ENCODE measurements at places on chromosomes 11 and 22.
A peak's percentile ranks its signal among the peaks of the same experiment; 100 is the strongest.

DNA sequence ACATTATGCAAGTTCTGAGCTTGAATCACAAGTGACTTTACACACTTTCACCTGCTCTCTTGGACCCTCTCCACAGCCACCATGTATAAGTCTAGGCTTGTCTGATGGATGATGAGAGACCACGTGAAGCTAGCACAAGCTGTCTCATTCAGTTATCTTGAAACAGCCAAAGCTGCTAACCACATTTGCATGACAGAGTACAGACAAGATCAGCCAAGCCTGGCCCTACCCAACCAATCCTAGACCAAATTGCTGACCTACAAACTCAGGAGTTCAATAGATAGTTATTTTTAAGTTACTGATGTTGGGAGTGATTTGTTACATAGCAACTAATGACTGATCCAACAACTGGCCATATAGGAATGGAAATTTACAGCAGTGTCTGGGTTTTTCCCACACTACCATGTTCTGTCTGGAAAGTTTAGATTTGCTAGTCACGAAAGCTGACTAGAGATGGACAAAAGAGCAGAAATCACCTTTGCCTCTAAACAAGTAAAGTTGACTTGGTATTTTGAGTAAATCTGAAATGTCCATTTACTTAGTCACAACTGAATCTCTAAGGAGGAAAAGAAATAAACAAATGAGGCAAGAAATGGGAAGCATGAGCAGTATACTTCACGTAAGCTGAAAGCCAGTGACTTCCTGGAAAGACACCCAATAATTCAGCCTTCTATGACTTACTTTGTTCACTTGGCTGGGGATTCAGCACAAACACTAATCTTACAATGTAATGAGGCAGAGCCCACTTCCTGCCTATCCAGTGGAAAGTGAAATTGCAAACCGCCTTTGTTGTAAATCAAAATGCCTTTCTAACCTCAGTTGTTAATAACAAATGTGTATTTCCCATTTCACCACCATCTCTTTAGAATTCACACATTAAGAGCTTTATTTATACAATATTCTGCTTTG is 101.7 kb downstream of the FAM181B start:
- DNase-seq: peak; percentile 8

- no peak for DNase-seq
Measured at GRCh38 chr22:32802237-32802765, 796 bp downstream of the TIMP3 start.

DNA sequence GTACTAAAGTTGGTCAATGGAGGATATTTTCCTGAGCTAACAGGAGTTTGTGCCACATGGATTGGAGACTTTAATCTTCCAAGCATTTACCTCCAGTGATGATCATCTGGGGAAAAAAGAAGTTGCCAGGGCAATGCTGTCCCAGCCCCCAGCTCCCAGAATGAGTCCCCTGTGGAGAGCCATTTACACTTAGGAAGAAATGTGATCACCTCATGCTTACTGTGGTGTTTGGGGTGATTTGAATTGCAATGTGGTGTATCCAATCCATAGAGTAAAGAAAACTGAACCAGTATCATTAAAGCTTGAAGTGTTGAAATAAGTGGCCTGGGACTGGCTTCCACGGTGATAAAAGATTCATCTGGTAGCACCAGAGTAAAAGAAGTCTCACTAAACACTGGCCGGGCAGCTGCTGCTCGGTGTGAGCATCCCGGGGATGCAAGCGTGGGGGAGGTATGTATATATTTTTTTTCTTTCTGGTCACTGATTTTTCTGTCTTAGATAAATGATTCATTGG is 117.2 kb upstream of the NTM start:
- DNase-seq: no peak

DNA sequence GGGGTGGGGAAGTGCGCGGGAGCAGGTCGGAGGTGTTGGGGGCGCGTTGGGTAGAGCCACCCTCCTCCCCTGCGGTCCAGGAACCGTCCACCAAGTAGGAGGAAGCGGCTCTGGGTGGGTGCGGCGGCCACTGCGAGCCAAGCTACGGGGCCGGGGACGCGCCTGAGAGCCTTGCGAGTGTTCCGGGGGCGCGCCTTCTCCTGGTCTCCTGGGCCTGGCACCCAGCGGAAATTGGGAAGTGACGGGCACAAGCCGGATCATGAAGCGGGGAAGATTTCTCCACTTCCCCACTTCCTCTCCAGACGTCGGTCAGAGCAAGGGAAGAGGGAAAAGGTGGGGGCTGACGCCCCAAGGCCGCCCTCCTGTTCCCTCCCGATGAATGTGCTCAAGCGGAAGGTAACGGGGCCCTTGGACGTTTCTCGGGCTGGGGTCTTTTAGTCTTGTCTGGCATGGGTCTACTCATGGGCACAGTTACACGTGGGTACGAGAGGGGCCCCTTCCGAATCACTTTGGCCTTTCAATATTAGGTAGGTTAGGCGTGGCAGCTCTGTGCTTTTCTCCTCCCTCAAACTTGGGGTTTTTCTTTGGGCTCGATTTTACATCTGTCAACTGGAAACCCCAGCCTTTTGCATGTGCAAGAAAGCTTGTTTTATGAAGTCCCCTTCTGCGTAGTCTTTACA is 865 bp downstream of the RBM14 start:
- no peak for DNase-seq

DNA sequence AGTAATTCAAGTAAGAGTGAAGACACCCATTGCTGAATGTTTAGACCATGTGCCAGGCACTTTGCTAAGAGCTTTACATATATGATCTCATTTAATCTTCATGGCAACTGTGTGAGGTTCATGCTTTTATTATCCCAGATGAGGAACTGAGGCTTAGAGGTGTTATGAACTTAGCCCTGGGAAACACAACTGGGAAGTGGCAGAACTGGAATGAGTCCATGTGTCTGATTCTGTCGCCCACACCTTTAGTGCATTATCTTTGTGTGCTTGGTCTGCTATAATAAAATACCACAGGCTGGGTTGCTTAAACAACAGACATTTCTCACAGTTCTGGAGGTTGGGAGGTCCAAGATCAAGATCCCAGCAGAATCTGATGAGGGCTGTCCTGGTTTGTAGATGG is 108.7 kb upstream of the PLET1 start:
- DNase-seq: no peak

DNA sequence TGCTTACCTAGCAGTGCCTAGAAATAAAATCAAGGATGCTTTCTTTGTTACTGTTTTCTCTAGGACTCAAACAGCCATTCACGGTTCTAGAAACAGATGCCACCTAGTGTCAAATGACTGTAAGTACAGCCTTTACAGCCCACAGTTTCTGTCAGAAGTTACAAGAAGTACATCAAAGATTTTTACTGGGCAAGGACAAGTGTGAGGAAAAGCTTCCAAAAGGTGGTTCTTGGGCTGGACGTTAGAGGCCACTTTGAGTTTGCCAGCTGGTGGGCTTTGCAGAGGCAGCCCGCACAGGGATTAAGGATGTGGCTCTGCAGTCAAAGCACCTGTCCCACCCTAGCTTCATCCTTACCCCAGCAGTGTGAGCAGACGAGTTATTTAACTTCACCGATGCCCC is 6.9 kb downstream of the KMT5B start:
- peak; percentile 73 for DNase-seq

DNA sequence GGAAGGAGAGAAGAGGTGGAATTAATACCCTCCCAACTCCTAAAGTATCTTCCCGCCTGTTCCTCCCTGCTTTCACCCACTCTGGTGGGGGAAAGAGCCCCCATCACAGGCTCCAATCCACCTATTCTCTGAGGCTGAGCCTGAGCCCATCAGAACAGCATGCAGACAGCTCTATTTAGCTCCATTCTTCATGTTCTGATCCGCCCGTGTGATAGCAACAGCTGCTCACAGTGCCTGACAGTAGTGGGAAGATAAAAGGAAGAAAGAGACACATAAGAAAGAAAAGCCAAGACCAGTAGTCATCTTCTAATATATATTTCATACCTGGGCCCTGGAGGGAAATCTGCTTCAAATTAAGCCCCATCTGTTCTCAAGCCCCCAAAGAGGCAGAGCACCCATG is 80.3 kb upstream of the AKIP1 start:
- DNase-seq: no peak

- no peak for DNase-seq
Measured at GRCh38 chr11:88119561-88119960, 55.7 kb downstream of the RAB38 start.

GRCh38 chr22:49111085-49111484 is 716.6 kb downstream of the BRD1 start:
- no peak for DNase-seq

DNA sequence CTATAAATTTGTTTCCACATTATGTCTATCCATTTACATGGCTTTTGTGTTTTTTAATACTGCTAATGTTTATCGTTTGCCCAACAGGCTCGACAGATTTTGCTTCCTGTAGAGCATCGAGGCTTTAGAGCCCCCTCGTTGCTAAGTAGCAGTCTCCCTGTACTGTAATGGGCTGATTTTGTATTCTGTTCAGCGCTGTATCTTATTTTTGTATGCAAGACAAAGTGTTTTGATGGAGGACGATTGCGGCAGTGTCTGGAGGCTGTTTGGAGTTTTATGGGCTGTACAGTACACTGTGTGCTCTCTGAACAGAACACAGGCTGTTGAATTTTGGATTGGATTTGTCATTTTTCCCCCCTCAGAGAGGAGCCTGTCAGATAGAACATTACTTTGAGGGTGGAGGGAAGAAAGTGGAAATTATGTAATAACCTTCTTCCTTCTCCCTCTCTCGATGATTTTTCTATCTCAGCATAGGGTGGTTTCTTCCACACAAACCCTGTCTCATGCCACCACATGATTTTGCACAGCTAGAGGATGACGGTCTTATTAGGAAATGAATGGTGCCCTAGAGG is 104.4 kb downstream of the ZBTB16 start:
- DNase-seq: no peak

DNA sequence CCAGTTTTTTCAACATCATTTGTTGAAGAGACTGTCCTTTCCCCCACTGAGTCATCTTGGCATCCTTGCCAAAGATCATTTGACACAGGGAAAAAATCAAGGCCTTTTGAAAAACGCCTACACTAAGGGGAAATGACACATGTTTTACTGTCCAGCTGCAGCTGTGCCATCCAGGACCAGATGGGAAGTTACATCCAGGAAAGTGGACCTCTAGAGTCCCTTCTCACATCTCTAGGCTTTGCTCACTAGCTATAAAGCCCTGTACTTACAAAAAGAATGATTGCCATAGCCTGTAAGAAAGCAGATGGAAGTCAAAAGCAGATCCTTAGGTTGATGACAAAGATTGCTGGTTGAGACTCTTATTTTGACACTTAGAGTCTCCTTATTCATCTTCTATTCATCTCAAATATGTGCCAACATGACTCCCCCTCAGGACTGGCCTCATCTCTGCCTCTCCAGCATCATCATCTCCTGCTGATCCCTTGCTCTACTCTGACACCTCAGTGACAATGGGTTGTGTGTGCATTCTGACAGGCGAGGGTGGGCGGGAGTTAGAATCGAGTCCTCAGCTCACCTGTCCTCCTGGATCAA is 22.8 kb downstream of the OSBP2 start:
- DNase-seq: no peak

GRCh38 chr11:13269775-13270174 is 7.8 kb upstream of the BMAL1 start:
- no peak for DNase-seq

- no peak for DNase-seq
Measured at GRCh38 chr22:46457502-46458488, 79.6 kb downstream of the CELSR1 start.

GRCh38 chr22:20216863-20217499 is 51.1 kb downstream of the RTN4R start:
- no peak for DNase-seq

- DNase-seq: no peak
Measured at GRCh38 chr11:126172596-126173038, 38.8 kb downstream of the RPUSD4 start.

GRCh38 chr11:58616594-58616993 is 5.9 kb upstream of the CNTF start:
- no peak for DNase-seq

DNA sequence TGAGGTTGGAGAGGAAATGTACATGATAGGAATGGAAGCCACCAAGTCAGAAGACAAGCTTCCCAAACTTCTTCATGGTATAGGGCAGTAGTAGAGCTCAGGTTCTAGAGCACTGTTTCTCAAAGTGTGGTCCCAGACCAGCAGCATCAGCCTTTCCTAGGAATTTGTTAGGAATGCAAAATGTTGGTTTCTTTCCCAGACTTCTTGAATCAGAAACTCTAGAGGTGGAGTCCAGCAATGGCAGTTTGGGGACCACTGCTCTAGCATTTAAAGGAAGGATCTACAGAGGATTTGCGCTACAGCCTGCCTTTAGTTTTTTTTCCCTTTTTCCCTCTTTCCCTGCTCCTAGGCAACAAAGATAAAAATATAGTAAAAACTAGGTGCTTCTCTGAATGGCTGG is 17.0 kb upstream of the MMP12 start:
- no peak for DNase-seq

DNA sequence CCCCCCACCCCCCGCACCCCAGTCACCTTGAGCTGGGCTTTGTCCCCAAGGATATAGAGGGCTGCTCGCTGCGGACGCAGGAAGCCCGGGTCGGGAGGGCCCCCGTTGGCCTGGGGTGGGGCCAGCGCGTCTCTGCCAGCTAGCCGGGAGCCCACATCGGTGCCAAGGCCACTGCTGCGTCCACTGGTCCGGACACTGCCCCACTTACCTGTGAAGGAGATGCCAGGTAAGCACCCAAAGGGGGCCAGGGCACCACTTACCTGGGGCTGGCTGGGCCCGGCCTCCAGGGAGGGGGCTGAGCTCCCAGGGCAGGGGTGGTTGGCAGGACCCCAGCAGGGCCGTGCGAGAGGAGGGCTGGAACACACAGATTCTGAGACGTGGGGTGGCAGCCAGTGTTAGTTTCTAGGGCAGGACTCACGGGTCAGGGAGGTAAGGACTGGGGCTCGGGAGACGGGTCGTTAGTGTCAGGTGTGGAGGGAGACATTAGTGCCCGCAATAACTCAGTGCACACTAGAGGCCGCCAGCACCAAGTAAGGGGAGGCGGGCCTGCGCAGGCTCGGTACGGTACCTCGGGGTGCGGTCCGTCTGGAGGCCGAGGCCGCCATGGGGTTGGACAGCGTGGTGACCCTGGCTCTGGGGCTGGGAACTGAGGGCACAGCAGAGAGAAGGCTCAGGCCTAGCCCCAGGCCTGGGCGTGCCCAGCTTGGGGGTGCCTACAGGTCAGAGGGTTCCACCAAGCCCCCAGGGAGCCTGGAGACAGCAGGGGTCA is 18.2 kb downstream of the SBF1 start:
- no peak for DNase-seq

- no peak for DNase-seq
Measured at GRCh38 chr11:92628401-92629292, 340.8 kb upstream of the MTNR1B start.

GRCh38 chr11:66967670-66968425 is 7.3 kb upstream of the C11orf86 start:
- DNase-seq: no peak

GRCh38 chr11:117668321-117668751 is 128.7 kb downstream of the DSCAML1 start:
- no peak for DNase-seq

DNA sequence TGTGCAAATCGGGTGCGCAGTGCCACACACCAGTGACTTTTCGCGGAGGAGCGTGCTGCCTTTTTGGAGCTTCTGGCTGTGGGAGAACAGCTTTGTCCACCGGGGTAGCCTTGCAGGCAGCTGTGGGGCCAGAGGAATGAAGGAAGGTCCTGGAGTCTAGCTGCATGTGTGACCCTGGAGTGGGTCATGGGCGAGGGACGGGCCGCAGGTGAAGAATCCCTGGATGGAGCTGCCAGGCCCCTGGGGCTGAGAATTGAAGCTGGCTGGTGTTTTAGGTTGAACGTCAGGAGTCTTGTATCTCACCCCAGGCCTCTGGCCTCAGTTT is 8.6 kb downstream of the CCND1 start:
- DNase-seq: no peak

- DNase-seq: no peak
Measured at GRCh38 chr11:102981324-102981910, 25.9 kb upstream of the MMP13 start.
